ENCODE measurements at places on chromosomes 3 and 15.

- no peak for DNase-seq
Measured at GRCh38 chr3:108178676-108179075, 43.5 kb downstream of the IFT57 start.

DNA sequence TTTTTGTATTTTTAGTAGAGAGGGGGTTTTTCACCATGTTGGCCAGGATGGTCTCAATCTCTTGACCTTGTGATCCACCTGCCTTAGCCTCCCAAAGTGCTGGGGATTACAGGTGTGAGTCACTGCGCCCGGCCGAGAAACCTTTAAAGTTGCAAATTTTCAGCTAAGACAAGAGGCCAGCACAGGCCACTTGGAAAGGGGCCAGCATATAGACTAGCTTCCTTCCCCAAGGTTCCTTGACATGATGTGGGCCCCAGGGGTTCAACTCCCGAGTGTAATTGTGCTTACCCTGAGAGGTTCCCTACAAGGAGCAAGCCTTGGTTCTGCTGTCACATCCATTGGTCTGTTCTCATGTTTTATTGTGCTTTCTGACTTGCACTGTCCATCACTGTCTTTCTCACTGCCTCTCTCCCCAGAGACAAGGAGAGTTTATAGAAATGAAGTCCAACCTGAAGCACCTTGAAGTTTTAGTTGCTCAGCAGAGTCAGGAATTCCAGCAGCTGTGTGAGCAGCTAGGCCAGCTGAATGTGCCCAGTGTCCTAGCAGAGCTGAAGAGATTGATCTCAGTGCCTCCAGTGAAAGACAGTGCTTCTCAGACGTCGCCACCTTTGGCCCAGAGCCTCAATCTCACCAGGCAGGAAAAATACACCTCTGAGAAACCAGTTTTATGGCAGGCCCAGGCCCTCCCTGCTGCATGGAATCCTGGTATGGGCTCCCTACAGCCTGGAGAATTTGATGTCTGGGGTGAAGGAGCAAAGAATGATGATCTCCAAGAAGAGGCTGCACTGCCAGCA lies 21.1 kb downstream of the C3orf62 start:
- no peak for DNase-seq

DNA sequence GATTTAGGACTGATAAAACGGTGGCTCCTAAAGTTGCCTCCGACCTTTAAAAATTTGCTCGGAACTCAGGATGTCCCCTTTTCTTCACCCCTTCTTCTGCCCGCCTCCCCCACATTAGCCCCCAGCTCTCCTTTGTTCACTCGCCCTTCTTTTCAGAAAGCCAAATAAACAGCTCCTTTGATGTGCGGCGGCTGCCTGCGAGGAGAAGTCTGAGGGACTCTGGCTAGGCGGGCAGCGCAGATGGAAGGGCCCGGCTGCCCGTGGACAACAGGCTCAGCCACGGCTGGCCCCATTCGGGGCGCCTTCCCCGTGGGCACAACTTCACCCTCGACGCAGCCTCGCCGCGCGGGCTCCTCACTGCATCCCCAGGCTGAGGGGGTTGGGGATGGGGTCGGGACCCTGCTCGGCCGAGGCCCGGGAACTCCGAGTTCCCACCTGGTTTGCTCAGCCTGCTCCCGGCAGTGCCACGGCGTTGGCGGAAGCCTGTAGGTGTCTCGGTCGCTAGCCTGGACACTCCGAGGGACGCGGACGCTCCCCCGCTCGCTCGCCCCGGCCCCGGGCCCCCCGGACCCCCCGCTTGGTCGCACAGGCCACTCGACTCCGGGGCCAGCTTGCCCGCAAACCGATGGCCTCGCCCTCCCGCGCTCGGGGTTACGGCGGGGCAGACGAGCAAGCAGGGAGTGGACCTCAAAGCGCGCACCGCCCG lies 897 bp upstream of the TLE3 start:
- peak; percentile 35 for DNase-seq

GRCh38 chr15:72341361-72341760 lies 21.4 kb upstream of the CELF6 start:
- DNase-seq: no peak

Measured in stimulated activated CD4-positive, alpha-beta T cell treated with anti-CD3 and anti-CD28 coated beads, Interleukin-2, amount 100 ng/mL, for 24 hours (primary cell).